ENCODE measurements at places on chromosomes 12 and 14. TPM values are rescaled to one million over a fixed set of nuclear protein-coding genes. Genes with fewer than 3 reads are reported as not detected.

The SENP1 gene
- 53.6 TPM for total RNA-seq

The TMEM253 gene
- total RNA-seq, result not detected

The NXPH4 gene
- 0.26 TPM for total RNA-seq

The AMN1 gene
- total RNA-seq, result 3.7 TPM

GRCh38 chr12:42104087-42104486, 40.6 kb downstream of the GXYLT1 start:
- no peak for DNase-seq

DNA sequence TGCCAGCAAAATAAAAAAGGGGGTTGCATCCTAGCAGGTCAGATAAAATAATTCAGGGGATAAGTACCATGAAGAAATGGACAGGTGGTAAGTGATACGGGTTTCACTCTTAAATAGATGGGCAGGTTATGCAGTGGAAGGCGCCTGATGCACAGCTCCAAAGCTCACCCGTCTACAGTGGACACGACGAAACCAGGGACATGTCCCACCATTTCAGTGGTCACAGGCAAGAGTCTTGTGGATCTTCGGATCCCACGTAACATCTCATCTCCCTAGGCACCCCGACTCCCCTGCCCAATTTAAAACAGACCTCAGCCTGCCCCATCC, 60.5 kb downstream of the DDX51 start:
- no peak for DNase-seq

GRCh38 chr12:92108651-92109050, 37.0 kb downstream of the BTG1 start:
- no peak for DNase-seq

GRCh38 chr12:6078398-6079096, 45.9 kb downstream of the VWF start:
- DNase-seq, result no peak

GRCh38 chr12:108565976-108566375, 3.6 kb downstream of the ISCU start:
- peak; percentile 62 for DNase-seq

GRCh38 chr12:55744340-55745030, 1.6 kb downstream of the GDF11 start:
- DNase-seq, result no peak

DNA sequence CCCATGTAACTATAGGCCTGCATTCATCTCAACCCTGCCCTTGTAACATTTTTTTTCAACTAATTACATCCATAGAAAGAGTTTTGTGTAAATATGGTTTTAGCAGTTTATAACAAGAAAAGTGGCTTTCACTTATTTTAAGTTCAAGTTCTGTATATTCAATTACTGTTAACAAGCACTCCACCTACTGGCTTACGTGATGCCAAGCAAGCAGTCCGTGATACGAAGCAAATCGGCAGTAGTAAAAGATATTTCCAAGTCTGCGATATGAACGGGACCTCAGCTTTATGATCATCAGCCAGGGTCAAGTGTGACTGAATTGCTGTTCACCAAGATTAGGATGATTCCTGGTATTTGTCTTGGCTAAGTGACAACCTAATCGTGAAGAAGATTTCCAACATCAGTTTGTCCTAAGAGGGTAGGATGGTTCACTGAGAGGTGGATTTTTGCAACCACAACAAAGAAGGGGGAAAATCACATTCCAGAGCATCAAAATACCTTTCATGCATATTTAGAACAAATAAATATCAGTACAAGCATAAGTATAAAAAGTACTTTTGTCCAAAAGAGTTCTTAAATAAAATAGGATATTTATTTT, 456.2 kb downstream of the FOXG1 start:
- no peak for DNase-seq

DNA sequence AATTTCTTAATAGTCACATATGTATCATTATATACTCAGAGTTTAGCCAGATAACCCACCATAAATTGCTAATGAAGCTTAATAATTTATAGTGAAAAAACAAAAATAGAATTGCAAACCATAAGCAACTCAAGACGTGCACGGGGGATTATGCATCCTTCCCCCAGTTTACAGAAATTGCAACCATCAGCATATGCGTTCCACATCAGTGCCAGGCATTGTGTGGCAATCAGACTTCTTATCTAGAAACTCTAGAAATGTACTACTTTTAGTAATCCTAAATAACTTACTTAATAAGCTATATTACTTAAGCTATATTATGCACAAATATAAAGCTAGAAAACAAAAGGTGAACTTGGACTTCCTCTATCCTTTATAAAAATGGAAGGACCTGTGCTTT, 115.8 kb downstream of the CRADD start:
- no peak for DNase-seq

GRCh38 chr12:99906786-99907579, 77.8 kb downstream of the ANKS1B start:
- no peak for DNase-seq

Measured in activated naive CD8-positive, alpha-beta T cell treated with anti-CD3 and anti-CD28 coated beads for 36 hours (primary cell).